SK-N-SH treated with all-trans-retinoic acid at 6 μM for 48 hours (cell line): ENCODE measurements at places on chromosomes 11 and 22.

DNA sequence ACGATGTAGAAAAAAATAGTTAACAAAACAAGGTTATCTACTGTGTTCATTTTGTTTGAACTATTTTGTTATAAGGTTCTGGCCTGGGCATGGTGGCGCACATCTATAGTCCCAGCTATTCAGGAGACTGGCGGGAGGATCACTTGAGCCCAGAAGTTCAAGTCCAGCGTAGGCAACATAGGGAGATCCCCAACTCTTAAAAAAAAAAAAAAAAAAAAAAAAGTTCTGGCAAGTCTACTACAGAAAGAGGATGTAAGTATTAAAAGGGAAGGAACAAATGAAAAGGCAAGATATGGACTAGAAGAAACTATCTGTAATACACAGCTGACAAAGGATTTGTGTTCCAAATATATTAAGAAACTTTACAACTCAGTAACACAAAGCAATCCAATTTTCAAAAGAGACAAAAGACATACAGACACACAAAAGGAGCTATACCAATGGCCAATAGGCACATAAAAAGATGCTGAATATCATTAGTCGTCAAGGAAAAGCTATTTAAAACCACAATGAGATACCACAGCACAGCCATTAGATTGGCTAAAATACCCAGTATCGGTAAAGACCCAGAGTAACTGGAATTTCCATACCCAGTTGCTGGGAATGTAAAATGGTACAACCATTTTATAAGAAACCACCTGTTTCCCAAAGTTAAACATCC, 27.4 kb downstream of the RRAS2 start:
- no peak for ATAC-seq

GRCh38 chr22:38424525-38425080, 30.4 kb downstream of the KCNJ4 start:
- no peak for ATAC-seq

GRCh38 chr11:98185245-98185644, 835.5 kb upstream of the CNTN5 start:
- no peak for ATAC-seq

GRCh38 chr11:85257837-85258236, 369.3 kb downstream of the DLG2 start:
- no peak for ATAC-seq

DNA sequence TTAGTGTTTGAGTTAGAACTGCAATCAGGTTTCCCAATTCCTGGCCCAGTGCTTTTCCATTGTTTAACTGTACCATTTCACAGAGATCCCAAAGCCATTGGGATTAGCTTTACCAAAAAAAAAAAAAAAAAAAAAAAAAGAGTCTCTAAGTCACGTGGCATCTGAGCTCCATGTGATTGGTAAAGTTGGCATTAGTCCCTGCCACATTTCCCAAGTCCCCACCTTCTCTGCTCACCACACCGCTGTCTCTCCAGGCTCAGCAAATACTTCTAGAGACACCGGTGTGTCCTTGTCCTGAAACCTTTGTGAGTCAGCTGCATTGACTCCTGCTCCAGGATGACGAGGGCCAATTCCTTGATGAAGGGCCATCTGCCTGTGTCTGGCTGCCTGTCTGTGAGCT, 305.3 kb downstream of the KIRREL3 start:
- no peak for ATAC-seq

DNA sequence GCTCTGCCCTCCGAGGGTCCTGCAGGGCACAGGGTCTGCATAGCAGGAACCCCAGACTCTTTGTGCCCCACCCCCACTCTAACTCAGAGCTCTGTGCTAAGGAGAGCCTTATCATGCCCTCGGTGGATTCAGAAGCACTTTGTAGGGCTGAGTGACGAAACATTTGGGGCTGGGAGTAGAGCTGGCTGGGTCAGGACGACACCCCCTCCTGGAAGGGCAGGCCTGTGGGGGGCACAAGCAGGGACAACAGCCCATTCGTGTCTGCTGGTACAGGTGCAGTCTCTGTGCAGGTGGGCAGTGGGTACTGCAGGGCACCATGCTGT, 8.9 kb downstream of the APOBEC3A start:
- ATAC-seq: no peak

DNA sequence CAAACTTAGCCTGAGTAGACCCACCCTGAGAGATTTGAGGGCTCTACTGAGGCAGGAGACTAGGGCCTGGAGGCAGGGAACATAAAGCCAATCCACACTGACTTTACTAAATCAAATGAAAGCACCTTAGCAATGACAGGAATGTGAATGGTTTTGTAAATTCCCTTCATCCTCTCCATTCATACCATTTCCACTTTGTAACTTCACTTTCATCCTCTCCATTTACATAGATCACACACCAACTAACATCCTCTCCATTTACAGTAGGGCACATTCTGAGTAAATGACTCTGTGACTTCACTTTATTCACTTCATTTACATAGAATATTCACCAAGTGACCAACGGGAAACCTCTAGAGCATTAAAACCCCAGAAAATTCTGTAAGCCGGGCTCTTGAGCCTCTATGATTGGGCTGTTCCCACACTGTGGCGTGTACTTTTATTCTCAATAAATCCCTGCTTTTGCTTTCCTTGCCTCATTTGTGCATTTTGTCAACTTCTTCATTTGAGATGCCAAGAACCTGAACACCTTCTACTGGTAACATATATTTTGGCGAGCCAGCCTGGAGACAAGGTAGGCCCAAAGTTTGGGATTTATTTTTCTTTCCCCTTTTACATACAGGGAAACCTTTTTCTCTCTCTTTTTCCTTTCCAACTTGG, 82.9 kb downstream of the PIWIL4 start:
- no peak for ATAC-seq

- ATAC-seq: peak; percentile 72; the same call in 2 of the 3 replicates
Measured at GRCh38 chr11:9302448-9302847, 11.9 kb downstream of the TMEM41B start.

GRCh38 chr11:122207505-122207904, 91.5 kb upstream of the BLID start:
- ATAC-seq: no peak

- no peak for ATAC-seq
Measured at GRCh38 chr22:30048681-30049080, 31.6 kb upstream of the HORMAD2 start.

DNA sequence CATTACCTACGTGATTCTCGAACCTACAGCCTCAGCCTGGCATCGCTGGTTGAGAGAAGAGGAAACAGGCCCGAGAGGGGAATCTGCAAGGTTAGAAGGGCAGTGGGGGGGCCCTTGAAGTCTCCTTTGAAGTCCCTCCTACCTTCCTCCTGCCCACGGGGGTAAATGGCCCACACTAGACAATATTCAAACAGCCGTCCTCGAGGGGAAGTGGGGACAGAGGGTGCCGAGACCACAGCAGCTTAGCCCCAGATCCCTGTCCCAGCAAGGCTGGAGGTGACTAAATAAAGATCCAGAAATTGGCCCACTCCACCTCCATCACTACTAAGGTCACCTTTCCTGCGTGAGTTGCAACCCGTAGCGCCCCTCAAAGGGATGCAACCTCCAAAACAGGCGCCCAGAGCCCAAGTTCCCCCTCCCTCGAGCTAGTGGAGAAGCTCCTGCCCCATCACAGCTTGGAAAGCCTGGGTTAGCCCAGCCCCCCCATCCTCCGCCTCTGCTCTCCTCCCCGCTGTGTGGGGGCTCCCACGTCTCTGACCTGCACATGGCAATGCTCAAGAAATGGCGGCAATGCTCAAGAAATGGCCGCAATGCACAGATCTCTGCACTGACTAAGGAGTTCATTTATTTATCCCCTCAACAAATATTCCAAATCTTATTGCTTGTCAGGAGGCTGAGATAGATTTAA, 788 bp upstream of the RASL10A start:
- no peak for ATAC-seq

GRCh38 chr11:281486-282161, 3.4 kb downstream of the NLRP6 start:
- no peak for ATAC-seq

DNA sequence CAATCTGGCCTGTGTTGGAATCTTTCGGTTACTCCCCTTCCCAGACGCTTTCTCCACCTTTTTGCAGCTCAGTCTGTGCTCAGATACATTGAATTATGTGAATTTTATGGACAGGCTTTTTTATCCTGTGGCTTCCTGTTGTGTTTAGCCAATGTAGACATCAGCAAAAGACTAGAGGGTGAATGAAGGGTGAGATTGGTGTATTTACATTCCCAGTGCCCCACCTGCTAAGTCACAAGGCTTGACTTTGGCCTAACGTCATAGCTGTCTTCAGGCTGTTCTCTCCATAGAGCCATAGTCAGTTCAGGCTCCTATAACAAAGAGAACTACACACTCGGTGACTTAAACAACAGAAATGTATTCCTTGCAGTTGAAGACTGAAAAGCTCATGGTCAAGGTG, 97.5 kb upstream of the FSHB start:
- no peak for ATAC-seq

GRCh38 chr11:93570759-93571413, 27.7 kb upstream of the SMCO4 start:
- peak; percentile 63 for ATAC-seq

- no peak for ATAC-seq
Measured at GRCh38 chr11:124623861-124624525, 1.3 kb downstream of the TBRG1 start.

- ATAC-seq: no peak
Measured at GRCh38 chr11:18463439-18463838, 7.8 kb downstream of the LDHAL6A start.

DNA sequence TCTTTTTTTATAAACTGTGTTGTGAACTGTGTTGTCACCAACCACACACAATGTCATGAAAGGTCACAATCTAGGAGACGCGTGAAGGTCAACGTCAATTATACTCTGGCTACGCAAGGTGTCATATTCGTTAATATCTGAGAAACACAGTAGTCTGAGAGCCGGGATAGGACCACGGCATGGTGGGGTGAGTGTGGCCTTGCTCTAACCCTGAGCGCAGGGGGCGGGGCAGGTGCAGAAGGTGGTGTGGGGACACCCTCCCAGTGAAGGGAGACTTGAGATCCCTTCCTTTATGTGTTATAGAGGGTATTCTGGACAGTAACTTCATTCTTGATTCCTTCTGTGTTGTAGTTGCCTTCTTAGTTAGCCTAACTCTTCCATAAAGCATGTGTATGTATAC, 883.0 kb downstream of the OPCML start:
- no peak for ATAC-seq

- ATAC-seq: no peak
Measured at GRCh38 chr22:43550672-43551071, 138.9 kb downstream of the MPPED1 start.

DNA sequence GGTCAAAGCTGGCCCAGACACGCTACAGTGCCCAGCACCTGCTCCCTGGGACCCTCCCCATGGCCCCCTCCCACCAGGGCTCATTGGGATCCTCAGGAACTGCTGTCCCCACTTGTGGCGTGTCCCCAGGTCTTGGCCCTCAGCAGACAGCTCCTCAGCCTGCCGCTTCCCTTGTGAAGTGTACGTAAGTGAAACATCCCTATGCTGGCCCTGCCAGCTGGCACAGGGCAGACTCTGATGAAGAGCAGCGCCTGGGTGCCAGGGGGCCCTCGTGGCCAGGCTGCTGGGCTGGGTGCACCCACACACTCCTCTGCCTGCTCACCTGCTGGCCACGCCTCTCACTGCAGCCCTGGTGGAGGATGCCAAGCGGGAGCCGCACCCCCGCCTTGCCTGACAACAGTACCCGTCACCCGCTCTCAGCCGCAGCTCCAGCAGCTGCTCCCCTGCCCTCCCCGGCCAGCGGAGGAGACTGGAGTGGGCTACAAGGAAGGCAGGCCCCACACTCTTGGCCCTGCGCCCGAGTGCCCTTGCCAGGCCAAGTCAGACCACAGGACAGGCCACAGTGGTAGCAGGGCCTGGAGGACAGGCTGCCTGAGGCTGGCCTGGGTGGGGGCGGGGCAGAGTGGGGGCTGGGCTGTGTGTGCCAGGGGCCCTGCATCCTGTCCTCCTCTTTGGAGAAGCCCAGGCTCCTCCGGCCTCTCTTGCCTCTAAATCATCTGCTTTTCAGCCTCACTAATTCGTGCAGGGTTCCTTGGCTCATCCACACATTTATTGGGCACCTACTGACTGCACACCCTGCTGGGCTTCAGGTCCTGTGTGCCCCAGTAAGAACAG, 39.5 kb downstream of the IGF2 start:
- ATAC-seq: no peak

DNA sequence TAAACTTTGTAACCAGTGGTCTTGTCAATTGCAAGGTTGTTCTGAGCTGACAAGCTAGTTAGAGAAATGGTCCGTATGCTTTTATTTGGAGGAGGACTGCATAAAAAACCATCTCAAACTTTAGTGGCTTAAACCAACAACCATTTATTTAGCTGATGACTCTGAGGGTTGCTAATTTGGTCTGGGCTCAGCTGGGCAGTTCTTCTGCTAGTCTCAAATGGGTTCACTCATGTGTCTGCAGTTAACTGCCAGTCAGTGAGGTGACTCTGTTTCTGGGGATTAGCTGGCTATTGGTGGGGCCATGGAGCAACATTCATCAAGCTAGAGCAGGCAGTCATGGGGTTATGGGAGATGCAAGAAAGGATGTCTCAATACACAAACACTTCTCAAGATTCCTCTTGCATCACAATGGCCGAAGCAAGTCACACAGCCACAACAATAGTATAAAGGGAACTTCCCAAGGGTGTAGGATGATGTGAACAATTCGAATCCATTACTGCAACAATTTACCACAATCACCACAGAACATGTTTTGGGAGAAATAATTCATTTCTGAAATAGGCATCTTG, 521.9 kb downstream of the INSC start:
- no peak for ATAC-seq

GRCh38 chr22:29146771-29147170, 58.9 kb upstream of the EMID1 start:
- no peak for ATAC-seq

DNA sequence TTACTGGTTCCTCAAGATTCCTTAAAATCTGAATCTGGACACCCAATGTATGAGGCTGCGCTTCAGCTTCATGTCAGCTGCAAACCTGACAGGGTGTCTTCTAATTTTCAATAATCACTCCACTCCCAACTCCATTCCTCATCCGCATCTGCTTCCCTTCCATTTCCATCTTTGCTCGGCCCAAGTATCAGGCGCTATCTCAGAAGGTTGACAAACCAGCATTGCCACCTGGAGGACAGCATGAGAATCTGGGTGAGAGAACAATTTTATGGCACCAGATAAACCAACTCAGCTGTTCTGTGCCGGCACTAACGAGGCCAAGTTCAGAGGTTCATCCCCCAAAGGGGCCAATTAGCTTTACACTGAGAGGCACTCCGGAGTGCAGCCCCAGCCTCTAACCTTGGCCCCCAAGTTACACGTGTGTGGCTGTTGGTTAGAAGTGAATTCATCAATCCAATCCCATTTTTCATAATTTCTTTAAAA, 79.1 kb upstream of the LMO2 start:
- peak; percentile 90 for ATAC-seq

DNA sequence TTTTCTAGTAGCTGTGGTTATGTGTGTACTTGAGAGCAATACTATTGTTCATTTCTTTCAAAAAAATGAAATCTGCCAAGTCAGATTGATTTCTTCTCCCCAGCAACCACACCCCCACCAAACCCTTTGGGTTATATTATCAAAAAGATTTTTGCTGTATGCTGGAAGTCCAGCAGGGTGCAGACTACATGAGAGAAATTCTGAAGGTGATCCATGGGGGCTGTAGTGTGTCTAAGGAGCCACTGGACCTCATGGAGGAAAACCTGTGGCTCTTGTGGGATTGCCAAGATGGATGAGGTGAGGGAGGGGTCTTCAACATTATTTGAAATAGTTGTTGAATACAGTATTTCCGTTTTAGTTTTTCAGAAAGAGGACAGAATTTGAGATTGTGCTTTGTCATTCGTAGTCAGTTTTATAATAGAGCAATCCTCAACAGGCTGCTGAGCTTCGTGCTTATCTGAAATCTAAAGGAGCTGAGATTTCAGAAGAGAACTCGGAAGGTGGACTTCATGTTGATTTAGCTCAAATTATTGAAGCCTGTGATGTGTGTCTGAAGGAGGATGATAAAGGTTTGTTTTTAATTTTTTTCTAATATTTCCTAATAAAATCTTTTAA, 3.1 kb downstream of the EIF3M start:
- peak; percentile 19; the same call in 1 of the 3 replicates for ATAC-seq
